ENCODE measurements at places on chromosomes 2 and 18.
A peak's percentile ranks its signal among the peaks of the same experiment; 100 is the strongest.

DNA sequence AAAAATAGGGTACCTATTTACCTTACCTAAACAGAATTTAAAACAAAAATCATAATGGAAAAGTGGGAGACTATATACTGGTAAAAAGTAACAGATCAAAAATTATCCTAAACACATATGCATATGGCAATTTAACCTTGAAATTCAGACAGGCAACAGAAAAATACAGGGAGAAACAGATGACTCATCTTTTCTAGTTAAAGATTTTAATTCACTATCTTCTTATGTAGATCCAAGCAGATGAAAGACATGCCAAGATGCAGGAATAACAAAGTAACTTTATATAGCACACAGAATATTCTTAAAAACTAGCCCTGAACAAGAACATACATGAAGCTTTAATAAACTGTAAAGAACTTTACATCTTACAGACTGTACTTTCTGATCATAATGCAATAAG, 30.9 kb downstream of the PRPF40A start:
- DNase-seq: no peak

DNA sequence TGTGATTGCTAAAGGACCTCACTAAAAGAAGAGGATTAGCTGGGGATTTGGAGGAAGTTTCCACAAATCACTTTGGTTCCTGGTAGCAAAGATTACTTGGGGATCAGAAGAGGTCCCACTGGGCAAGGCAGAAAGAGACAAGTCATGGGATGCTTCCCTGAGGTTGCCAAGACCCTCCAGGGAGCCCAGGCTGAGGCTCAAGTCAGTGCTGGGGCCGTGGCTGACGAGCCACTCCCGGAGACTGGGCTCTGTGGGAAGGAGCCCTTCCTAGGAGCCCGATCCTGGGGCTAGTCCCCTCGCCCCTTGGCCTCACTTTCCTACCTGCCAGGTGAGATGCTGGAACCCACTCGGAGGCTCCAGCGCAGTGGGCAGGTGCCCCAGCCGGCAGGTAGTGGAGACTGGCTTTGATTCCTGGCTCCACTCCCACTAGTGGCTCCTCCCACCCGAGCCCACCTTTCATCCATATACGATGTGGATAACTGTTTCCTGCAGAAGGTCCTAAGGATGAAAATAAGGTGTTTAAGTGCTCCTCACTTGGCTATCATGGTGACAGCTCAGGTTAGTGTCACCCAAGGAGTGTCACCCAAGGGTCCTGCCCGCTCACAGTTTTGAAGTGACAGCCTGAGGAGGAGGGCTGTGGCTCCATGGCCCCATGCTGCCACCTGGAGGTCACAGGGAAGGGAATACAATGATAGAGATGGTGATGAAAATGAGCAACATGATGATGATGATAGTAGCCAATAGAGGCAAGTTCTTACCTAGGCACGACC, 100.5 kb downstream of the CAPN13 start:
- peak; percentile 63 for DNase-seq

- DNase-seq: no peak
Measured at GRCh38 chr2:240881913-240882312, 13.3 kb downstream of the AGXT start.

DNA sequence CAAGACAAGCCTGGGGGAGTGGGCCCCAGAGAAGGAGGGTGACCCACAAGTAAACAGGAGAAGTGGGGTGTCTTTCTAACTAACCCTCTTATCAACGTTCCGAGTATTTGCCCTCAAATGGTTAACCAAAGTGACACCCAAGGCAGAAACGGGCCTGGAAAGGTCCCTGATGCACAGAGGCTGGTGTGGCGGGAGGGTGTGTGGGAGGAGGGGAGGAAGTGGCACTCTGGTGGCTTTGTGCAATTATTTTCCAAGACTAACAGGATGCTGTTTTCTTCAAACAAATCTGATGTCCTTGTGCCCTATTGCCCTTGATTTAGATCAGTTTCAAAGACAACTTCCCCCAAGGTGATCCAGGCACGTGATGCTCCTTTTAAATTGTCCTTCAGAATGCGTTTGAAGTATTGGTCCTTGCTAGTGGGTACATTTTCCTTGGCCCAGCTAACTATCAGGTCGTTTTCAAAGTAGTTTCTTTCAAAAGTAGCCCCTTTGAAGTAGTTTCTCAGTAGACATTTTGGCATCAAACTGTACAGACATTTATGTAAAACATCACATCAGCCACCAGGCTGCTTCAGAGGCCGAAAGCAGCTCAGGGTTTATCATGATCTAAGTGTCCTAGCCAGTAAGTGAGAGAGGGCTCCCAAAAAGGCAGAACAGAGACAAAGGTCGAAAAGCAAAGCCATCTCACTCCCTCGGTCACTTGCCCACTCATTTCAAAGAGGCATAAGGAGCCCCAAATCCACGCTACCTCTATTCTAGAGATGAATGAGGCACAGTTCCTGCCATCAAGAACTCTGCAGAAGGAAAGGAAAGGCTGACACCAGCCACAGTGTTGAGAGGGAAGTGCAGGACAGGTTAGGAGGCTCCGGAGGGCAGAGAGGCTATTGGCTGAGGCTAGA, 371.1 kb upstream of the ID2 start:
- peak; percentile 46 for DNase-seq

- DNase-seq: no peak
Measured at GRCh38 chr18:75083131-75083530, 125.8 kb downstream of the PTGR3 start.

DNA sequence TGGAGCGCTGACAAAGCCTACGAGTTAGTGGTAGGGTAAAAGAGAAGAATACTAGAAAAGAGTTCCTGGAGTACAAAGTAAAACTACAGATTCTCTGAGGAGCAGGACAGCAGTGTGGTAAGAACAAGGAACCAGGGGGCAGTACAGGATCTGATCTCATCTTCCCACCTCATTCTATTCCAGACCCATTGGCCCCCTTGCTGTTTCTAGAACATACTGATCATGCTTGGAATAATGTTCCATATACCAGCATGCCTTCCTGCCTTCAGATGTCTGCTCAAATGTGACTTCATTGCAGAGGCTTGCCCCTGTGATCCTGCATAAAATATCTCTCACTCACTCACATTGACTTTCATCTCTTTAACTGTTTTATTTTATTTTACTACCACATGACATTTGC, 19.3 kb downstream of the MSGN1 start:
- DNase-seq: no peak

GRCh38 chr18:77110400-77110799, 22.2 kb downstream of the MBP start:
- no peak for DNase-seq

GRCh38 chr2:235608200-235608887, 114.5 kb downstream of the AGAP1 start:
- DNase-seq: no peak

DNA sequence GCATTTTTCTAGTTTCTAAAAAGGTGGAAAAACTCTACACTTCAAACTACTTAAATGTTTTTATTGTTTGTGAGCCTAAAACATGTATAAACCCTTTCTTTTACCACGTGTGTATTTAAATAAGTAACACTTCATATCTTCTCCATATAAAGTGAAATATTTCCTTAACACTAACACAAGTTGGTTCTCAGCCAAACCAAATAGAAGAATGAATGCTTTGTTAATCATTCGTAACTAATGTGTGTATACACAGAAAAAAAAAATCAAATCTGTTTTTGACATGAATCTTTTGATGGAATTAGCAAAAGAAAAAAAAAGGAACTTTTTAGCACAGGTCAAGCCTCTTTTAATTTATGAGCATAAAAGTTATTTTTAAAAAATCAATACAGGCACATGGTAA, 89.3 kb downstream of the EHBP1 start:
- no peak for DNase-seq

DNA sequence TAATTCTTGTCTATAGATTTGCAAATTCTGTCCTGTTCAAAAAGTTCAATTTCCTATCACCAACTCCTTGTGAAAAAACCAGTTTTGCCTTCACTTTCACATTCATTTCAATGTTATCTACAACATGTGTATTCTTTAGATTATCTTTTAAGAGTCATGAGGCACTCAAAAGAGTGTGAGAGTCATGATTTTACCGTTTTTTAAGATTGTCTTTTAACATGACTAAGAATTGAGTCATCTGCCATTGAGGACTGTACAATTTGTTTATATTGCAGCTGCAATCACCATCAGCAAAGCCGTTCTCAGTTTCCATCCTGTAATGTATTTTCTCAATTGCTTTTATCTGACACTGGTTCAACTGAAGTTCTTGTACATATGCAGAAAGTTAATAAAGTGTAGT, 275.8 kb downstream of the LNPK start:
- no peak for DNase-seq

DNA sequence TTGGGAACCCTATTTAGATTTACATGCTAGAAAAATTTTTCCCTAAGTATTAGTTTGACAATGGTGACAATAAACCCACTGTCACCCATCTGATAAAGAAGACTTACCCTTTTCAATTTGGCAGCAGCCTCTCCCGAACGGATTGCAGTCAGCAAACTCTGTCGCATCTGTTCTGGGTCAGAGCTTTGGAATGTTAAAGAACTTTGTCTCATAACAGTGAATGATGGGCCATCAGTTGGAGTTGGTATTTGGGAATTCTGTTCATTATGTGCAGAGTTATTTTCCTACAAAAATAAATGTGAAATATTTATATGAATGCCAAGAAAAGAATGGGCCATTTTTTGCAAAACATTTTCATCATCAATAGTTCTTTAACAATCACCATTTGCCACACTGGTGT, 70.8 kb upstream of the GRB14 start:
- DNase-seq: no peak

DNA sequence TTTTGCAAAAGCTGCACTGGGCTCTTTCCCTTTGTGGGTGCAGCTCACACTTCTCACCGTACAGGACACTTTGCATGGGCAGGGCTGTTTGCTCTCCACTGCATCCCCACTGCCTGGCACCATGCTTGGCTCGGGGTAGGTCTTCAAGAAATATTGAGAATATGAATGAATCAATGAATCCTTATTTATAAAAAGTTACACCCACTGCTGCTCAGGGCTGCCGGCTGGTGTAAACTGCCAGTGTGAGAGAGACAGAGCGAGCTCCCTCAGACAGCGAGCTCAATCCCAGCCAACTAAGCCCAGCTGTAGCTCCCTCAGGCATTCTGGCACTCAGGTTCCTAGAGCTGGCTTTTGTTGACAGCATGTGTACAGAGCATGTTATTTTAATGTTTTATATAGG, 3.4 kb downstream of the TMEM185B start:
- DNase-seq: no peak

GRCh38 chr2:230400454-230400853, 15.5 kb upstream of the SP100 start:
- no peak for DNase-seq

DNA sequence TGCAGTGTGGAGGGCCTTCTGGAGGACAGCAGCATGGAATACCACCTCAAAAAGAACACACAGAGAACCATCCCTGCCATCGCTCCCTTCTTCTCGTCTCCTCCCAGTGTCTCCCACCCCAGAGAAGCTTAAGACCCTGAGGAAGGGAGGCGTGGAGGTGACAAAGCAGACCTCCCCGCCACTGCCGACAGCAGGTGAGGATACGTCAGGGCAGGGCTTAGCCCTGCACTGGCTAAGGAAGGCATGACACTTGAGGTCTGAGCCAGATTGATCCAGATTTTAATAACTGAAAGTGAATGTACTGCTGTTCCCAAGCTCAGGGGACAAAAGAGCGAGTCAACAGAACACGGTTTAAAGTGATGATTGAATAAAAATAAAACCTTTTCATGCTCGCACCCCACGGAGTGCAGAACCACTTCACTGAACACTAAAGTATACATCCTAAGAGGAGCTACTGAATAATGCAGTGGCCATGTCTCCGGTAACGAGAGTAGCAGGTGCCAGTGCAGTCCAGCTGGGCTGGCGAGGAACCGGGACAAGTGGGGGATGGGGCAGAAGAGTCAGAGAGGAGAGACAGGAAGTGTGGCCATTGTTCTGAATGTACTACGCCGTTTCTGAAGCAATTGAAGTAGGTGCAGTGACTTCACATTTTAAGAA, 391.0 kb downstream of the CDH2 start:
- no peak for DNase-seq

DNA sequence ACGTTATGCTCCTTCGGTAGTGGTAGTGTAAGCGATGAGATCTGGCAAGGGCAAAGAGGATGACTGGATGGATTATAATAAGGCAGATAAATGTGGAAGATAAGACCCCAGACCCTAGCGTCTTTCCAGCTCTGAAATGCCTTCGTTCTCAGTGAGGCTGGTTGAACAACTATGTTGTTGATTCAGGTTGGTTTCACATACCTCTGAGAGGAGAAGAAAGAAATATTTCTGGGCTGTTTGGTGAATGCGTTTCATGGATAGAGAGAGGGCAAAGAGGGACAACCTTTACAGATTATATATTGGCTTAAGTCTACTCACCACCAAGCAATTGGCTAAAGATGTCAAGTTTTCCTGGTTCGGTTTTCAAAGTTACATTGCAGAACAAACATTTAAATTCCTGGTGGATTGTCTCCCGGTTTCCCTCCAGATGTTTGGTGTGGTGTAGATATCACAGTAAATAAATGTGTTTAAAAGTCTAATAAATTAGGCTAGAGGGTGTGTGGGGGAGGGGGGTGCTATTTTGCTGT, 190.1 kb upstream of the GLI2 start:
- no peak for DNase-seq

DNA sequence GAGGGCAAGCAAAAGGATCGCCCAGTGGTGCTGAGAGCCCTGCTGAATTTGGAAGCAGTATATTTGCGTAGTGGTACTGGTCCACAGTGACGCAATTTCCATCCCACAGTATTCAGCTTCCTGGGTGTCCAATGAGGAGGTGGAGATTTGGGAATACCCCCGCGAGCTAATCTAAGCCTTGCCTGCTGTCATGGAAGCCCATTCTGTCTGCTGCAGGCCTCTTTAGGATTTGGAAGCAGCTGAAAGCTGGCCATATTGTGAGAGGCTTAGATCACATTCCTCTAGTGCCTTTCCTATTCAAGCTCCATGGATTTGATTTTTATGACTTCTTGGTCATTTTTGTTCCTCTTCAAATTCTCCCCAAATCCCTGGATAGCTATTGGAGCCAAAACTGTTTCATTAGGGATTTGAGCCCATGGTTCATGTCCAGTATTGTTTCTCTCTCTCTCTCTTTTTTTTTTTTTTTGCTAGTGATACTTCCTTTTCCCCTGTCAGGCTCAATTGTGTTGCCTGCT, 22.3 kb upstream of the DYNC2LI1 start:
- DNase-seq: no peak

DNA sequence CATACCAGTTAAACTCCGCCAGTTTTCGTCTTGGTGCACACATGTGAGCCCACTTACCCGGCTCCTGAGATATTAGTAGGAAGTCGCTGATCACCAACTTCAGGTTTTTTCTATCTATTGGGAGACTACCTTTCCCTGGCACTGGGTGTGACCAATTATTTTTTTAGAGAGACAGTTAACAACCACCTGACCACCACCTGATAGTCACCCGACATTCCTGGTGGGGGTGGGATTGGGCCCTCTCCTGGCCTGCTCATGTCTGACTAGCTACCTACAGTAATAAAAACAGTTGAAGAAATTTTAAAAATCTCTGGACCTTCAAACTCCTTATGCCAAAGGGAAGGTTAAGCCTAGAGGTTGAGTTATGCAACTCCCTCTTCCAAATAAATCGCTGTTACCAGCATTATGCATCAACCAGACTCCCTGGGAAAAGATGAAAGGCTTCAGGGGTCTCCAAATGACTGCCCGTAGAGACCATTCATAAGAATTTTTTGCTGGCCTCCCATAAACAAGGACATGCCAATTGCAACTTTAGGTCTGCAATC, 27.8 kb downstream of the CREG2 start:
- no peak for DNase-seq

All from CD4-positive, alpha-beta memory T cell (primary cell).